IMR-90 (cell line): ENCODE measurements at places on chromosomes 7 and 10. TPM values are rescaled to one million over a fixed set of nuclear protein-coding genes. Genes with fewer than 3 reads are reported as not detected.

Gene PAPOLB
- total RNA-seq, result under 0.01 TPM in 2 replicates

DNA sequence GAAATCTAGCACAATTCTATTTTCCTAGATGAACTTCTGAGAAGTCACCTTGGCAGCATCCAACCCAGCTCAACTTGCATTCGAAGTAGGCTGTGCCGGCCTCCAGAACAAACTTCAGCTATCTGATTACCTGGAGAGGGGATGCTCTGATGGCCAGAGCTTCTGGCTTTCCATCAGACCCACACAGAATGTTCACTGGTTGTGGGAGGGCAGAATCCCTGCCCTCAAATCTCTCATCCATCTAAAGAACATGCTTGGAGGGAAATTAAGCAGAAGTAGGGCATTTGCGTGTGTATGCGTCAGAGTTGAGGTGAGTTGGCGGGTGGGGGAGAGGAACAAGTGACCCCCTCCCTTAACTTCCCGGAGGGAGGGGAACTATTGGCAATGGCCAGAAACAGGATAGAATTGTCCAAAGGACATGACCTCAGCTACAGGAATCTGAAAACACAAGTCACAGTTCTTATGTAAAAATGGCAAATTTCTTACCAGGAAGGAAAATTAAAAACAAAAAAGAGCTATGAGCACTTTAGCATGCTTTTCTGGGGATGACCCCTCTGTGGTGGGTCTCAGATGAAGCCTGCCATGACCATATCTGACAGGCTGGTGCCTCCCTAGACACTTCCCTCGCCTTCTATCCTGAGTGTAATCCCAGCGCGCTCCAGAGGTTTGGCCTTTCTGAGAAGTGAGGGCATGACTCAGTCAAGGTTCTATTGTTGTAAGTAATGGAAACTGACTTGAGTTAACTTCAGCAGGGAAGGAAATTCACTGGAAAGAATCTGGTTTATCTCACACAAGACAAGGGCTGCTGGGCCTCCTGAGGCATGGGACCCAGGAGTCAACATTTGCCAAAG, 278.8 kb downstream of the RPS24 start:
- no peaks in the 10 kb centered on the region for H3K36me3 ChIP-seq
- no peak overlapping the region for H3K27ac ChIP-seq
- no peaks in the 10 kb centered on the region; the same call in 1 of the 2 replicates for H3K27me3 ChIP-seq
- no peak overlapping the region for H3K4me3 ChIP-seq

DNA sequence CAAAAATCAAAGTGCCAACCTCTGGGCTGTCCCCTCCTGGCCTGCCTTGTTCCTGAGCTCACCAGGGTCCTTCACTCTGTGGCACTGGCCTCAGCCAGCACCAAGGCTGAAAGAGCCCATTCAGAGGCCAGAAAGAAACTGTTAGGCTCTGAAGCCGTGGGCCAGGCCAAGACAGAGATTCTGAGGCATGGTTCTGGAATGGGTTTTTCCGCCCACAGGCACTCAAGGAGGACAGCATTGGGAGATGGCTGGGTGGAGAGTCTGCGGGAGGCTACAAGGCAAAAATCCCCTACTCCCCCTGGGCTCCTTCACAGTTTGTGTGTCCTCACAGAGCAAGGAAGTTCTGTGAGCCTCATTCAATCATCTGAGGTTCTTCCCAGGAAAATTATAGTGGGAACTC, 31.7 kb downstream of the GRIFIN start:
- no peak overlapping the region for H3K4me3 ChIP-seq
- no peaks in the 10 kb centered on the region for H3K4me1 ChIP-seq
- H3K27me3 ChIP-seq, result no peaks in the 10 kb centered on the region
- H3K36me3 ChIP-seq, result 0 out of 2 replicates have a peak, but pooled peaks cover 1% of the 10 kb centered on the region
- DNase-seq, result peak; percentile 84

DNA sequence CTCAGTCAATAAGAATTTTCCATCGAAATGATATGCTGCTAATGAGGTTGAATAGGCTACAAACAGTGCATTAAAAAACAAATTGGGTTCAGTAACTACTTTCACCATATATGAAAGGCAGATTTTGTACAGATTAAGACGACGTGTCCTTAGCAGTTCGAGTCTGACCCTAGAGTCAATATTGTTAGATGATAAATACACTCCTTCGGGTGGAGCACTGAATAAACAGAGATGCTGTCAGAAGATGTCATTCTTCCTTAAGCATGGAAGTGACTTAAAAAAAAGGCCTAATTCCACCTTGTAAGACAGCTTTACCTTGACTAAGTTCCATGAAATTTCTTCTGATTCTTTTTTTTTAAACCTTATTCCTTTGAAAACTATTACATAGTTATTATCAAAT, 5.8 kb upstream of the AGR2 start:
- no peaks in the 10 kb centered on the region for H3K27me3 ChIP-seq
- DNase-seq, result no peak
- H3K36me3 ChIP-seq, result no peaks in the 10 kb centered on the region

Gene FAM24B
- total RNA-seq, result 1.6 and 2.2 TPM in 2 replicates

DNA sequence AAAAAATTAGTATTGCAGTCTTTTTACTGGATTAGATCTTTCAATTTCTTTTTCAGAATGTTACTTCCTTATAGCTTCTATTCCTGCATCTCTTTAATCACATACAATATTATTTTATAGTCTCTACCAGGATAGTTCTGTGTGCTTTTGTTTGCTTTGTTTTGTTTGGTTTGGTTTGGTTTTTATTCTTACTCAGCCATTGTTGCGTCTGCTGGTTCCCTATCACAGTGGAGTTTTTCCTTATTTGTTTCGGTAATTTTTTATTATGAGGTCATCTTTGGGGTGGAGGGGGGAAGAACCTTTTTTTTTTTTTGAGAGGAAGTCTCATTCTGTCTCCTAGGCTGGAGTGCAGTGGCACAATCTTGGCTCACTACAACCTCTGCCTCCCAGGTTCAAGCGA, 9.0 kb upstream of the BAIAP2L1 start:
- no peak for DNase-seq
- H3K27ac ChIP-seq, result no peak overlapping the region
- no peak overlapping the region for H3K4me3 ChIP-seq
- H3K27me3 ChIP-seq, result no peaks in the 10 kb centered on the region
- no peaks in the 10 kb centered on the region for H3K4me1 ChIP-seq
- H3K36me3 ChIP-seq, result no peaks in the 10 kb centered on the region

DNA sequence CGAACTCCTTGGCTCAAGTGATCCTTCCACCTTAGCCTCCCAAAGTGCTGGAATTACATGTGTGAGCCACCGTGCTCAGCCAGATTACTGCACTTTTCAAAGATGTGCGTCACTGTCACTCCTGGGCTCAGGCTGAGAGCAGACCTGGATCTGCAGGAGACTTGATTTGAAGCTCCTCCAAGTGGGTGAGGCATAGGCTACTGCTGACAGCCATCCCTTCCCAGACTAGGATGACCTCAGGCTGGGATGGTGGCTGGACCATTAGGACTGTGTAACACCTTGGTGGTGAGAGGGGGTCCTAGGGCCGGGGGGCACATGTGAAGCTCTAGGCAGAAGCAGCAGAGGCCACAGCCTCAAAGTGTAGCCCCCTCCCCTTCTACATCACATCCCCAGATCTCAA, 8.2 kb upstream of the SRRM3 start:
- no peak overlapping the region for H3K4me3 ChIP-seq
- H3K27me3 ChIP-seq, result peaks cover 22% of the 10 kb centered on the region
- DNase-seq, result no peak

Gene ARHGEF35
- not detected in 2 replicates for total RNA-seq

- H3K4me3 ChIP-seq, result no peak overlapping the region
- H3K36me3 ChIP-seq, result no peaks in the 10 kb centered on the region
- DNase-seq, result no peak
- no peaks in the 10 kb centered on the region for H3K27me3 ChIP-seq
Observed at GRCh38 chr7:99314504-99314903, 11.2 kb upstream of the ARPC1A start.

DNA sequence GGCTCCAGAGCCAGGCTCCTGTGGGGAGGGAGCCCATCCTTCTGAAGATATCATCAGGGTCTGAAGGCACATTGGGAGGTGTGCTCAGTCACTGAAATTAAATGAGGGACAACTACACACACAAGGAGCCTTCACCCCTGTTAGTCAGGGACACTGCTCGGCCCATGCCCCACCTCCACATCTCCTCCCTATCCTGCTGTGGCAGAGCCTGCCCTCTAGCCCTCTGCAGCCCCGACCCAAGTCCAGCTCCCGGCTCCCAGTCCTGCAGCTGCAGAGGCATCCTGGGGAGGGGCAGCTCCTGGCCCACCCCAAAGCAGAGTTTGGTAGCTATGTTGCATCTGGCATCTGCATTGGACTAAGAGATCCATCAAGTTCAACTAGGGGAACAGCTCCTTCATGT, 136.3 kb downstream of the ZNF248 start:
- no peak overlapping the region for H3K4me3 ChIP-seq
- no peaks in the 10 kb centered on the region for H3K27me3 ChIP-seq
- H3K36me3 ChIP-seq, result no peaks in the 10 kb centered on the region
- H3K27ac ChIP-seq, result no peak overlapping the region
- no peak for DNase-seq
- H3K4me1 ChIP-seq, result no peaks in the 10 kb centered on the region

Gene ETV1
- total RNA-seq, result 17.2 and 21.1 TPM in 2 replicates

GRCh38 chr7:17774248-17774647, 166.0 kb downstream of the SNX13 start:
- no peaks in the 10 kb centered on the region; the same call in 1 of the 2 replicates for H3K4me1 ChIP-seq
- no peak overlapping the region for H3K27ac ChIP-seq
- no peak overlapping the region for H3K4me3 ChIP-seq
- H3K36me3 ChIP-seq, result no peaks in the 10 kb centered on the region
- no peaks in the 10 kb centered on the region for H3K27me3 ChIP-seq

Gene ZNF800
- total RNA-seq, result 13.1 and 20.0 TPM in 2 replicates

DNA sequence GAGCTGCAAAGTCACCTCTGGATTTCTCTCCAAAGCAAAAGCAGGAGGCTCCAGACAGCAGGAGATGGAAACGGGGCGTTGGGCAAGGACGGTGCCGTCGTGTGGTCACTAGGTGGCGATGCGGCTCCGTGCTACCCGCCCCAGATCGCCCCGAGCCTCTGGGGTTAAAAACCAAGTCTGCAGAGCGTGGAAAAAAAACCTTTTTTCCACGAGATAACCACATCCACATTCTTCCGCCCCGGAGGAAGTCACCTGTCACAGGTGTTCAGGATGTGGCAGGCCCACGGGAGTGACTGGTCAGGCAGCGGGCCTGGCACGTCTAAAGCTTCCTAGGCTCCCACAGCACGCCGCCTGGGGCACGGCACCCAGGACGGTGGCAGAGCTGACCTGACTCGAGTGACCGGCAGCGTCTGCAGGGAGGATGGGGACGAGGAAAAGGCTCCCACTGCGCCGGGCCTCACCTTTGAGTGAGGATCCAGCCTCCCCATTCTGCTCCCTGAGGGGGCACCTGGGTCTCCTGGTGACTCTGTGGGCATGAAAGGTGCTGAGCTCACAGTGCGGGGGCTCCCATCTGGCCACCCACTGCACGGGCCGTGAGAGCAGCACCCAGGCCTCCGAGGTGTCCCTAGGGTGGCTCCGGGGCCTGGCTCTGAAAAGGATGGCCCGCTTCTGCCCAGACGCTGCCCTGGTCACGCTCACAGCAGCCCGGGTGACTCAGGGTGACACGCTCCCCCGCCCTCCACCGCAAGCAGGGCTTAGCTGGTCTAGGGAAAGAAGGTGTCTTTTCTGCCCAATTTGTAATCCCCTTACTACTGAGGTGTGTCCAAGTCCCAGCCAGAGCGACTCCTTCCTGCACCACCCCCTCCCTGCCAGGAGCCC, 71.3 kb upstream of the TNRC18 start:
- no peak overlapping the region; the same call in 1 of the 2 replicates for H3K27ac ChIP-seq
- H3K4me3 ChIP-seq, result no peak overlapping the region
- H3K4me1 ChIP-seq, result peaks cover 6% of the 10 kb centered on the region
- H3K27me3 ChIP-seq, result no peaks in the 10 kb centered on the region
- peaks cover 22% of the 10 kb centered on the region for H3K36me3 ChIP-seq

GRCh38 chr7:93212881-93213280, 13.4 kb downstream of the HEPACAM2 start:
- no peak overlapping the region for H3K4me3 ChIP-seq
- no peaks in the 10 kb centered on the region for H3K4me1 ChIP-seq
- H3K27me3 ChIP-seq, result peaks cover 14% of the 10 kb centered on the region
- no peak overlapping the region for H3K27ac ChIP-seq

DNA sequence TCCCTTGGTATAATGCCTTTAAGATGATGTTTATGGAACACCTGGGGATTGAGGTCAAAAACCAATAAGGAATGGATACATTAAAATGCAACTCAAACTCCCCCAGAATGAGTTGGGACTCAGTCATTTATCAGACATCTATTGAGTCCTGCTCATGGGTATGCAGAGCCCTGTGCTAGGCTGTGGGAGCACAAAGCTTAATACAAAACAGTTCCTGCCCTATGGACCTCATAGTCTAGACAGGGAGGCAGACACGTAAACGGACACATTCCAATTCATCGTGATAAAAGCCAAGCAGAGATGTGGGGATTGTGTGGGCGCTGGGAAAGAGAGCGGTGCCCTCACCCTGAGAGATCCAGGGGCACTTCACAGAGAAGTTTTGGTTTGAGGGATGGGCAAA, 181.7 kb downstream of the PTEN start:
- H3K36me3 ChIP-seq, result no peaks in the 10 kb centered on the region
- peaks cover 14% of the 10 kb centered on the region for H3K4me1 ChIP-seq
- DNase-seq, result peak; percentile 61
- H3K4me3 ChIP-seq, result no peak overlapping the region
- H3K27ac ChIP-seq, result no peak overlapping the region
- no peaks in the 10 kb centered on the region for H3K27me3 ChIP-seq

Gene FXYD4
- not detected in 2 replicates for total RNA-seq

Gene VKORC1L1
- total RNA-seq, result 14.5 and 19.4 TPM in 2 replicates

GRCh38 chr7:72286519-72286918, 125.6 kb downstream of the CALN1 start:
- no peak overlapping the region for H3K27ac ChIP-seq
- no peak for DNase-seq
- no peaks in the 10 kb centered on the region for H3K36me3 ChIP-seq
- H3K4me1 ChIP-seq, result no peaks in the 10 kb centered on the region
- no peaks in the 10 kb centered on the region for H3K27me3 ChIP-seq
- no peak overlapping the region for H3K4me3 ChIP-seq

- peaks cover 35% of the 10 kb centered on the region for H3K4me1 ChIP-seq
- DNase-seq, result peak; percentile 74
- H3K4me3 ChIP-seq, result no peak overlapping the region
- H3K27me3 ChIP-seq, result no peaks in the 10 kb centered on the region
Observed at GRCh38 chr7:36191292-36191920, 38.4 kb downstream of the EEPD1 start.

DNA sequence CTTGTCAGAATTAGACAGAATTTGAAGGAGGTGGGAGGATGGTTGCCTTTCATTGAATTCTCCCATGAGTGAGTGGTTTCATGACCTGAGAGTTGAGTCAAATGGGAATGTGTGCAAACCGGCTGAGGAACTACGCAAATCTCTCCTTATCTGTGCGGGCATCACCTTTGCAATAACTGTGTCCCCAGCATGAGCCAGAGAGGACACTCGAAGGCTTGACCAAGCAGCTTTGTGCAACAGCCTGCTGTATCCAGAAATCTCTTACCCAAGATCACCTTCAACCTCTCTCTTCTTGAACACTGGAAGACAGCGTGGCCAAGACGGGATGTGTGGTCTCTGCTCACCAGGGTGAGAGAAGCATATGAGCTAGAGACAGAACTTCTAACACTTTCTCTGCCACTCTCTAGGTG, 93.8 kb upstream of the IKZF1 start:
- no peak for DNase-seq
- no peak overlapping the region for H3K4me3 ChIP-seq
- H3K27ac ChIP-seq, result no peak overlapping the region
- H3K27me3 ChIP-seq, result no peaks in the 10 kb centered on the region
- no peaks in the 10 kb centered on the region for H3K4me1 ChIP-seq
- no peaks in the 10 kb centered on the region for H3K36me3 ChIP-seq

GRCh38 chr10:11782793-11783557, 40.2 kb upstream of the PROSER2 start:
- H3K27me3 ChIP-seq, result peaks cover 14% of the 10 kb centered on the region
- no peaks in the 10 kb centered on the region for H3K36me3 ChIP-seq
- no peaks in the 10 kb centered on the region for H3K4me1 ChIP-seq
- no peak overlapping the region for H3K4me3 ChIP-seq
- peak; percentile 58 for DNase-seq
- H3K27ac ChIP-seq, result no peak overlapping the region

Gene SUN3
- total RNA-seq, result not detected in 2 replicates
